Activated CD4-positive, alpha-beta T cell treated with anti-CD3 and anti-CD28 coated beads, Interleukin-2, amount 10 ng/mL, durations not matched to agents 7 days and 5 days (primary cell): ENCODE measurements at places on chromosomes 1 and 21. TPM values are rescaled to one million over a fixed set of nuclear protein-coding genes. Genes with fewer than 3 reads are reported as not detected.

Gene ANGPTL1
- total RNA-seq: not detected

Gene HSD3B2
- not detected for total RNA-seq

Gene CAPZB
- 567 TPM for total RNA-seq

Gene KRTAP7-1
- total RNA-seq: not detected

Gene BSND
- 0.05 TPM for total RNA-seq
